ENCODE measurements at places on chromosomes 5 and 9.
A peak's percentile ranks its signal among the peaks of the same experiment; 100 is the strongest.

DNA sequence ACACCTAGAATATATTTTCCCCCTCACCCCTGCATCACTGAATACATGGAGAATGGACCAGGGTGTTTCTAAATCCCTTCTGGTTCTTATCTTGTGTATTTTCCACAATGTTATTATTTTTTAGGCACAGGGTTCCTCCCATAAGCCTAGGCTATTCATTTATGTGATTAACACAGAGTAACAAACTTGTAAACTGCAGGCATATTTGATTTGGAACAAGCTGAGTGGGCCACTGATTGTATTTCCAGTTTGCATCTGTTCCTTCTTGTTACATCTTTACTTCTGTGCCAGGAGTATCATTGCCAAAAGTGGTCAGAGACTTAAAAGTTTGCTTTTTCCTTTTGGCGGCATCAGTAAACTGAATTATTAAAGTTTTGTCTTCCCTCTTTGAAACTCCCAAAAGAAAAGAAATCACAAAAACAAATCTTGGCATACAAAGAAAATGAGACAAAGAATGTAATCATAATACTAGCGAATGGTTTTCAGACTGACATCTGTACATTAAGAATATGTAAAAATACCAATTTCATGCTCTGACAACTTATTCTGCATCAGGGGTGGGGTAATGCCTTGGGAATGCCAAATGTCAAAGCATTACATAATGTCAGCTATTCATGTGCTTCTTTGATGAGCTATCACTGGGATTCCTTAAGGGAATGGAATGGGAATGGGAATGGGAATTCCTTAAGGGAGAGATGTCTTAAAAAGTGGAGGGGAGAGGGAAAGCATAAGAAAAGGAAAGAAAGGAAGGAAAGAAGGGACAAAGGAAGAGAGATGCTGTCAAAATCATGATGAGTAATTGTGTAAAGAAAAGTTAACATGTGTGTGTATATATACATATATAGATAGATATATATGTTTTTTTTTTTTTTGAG is 22.2 kb upstream of the PAX5 start:
- no peak for DNase-seq

DNA sequence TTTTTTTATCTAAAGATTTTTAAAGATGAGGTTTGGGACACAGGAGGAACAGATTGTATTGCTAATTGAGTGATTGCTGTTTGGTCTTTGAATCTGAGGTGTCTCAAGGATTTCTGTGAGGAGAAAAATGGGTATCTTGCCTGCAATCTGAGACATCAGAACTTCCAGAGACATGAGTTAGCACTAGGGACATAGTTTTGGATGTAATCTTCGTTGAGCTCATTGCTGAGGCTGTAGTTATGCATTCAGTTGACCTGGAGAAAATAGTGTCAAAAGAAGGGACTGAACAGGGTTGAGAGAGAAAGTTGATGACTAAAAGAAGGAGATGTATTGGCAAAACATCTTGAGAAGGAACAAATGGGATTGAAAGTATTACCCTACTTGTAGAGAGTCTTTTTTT is 24.6 kb downstream of the C9orf85 start:
- no peak for DNase-seq

DNA sequence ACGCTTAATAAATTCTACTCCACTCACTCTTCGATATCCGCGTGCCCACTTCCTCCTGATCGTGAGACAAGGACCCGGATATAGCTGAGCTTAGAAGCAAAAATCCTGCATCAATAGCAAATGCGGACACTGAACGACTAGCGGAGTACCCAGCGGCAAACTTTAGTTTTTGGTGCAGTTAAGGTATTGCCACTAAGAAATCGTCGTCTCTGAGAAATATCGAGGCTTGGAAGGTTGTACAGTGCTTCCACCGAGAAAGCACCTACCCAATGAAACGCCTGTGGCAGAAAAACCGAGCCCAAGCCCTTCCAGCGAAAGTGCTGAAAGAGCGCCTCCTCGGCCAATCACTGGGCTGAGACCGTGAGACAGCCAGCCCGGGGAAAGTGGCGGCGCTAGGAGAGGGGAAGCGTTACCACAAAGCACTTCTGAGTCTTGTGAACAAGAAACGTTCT is 32.2 kb downstream of the ANXA2R start:
- DNase-seq: peak; percentile 64

GRCh38 chr5:80554646-80555045 is 15.4 kb downstream of the ANKRD34B start:
- no peak for DNase-seq

DNA sequence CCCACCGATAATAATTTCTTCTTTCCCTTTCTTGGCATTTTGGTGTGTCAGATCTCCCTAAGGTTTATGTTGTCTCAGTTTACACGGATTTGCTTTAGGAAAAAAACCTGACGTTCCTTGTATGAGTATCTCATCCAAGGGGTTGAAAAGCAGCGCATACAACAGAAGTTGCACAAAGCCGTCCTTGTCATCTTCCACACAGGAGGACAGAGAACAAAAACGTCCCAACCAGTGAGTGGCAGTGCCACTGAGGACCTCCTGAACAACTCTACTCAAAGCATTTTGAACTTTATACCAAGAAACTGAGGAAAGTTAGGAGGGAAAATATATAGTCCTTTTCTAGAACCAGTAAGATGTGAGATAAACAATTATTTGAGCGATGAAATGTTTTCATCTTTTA is 547.0 kb downstream of the PDE4D start:
- no peak for DNase-seq

GRCh38 chr5:133453084-133453780 is 159.1 kb downstream of the FSTL4 start:
- DNase-seq: no peak

DNA sequence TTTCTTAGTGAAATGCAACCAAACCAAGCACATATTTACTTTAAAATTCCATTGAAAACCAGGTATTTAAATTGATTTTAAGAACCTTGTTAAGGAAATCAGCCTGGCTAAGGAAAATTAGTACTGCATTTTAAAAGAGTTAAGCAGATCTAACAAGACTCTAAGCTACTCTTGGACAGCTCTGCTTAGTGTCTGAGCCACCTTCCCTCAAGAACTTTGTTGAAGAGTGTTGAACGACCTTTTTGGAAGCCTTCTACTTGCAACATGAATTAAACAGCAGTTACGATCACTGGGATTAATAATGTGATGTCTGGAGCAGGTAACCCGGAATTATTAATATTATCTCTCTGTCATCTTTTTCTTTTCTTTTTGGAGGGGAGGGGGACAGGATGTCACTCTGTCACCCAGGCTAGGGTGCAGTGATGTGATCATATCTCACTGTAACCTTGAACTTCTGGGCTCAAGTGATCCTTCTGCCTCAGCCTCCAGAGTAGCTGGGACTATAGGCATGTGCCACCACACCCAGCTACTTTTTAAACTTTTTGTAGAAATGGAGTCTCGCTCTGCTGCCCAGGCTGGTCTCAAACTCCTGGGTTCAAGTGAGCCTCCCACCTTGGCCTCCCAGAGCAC is 74.7 kb downstream of the ANKRD55 start:
- DNase-seq: no peak

All from T-helper 2 cell (primary cell).